ENCODE measurements at places on chromosomes 4 and X.

DNA sequence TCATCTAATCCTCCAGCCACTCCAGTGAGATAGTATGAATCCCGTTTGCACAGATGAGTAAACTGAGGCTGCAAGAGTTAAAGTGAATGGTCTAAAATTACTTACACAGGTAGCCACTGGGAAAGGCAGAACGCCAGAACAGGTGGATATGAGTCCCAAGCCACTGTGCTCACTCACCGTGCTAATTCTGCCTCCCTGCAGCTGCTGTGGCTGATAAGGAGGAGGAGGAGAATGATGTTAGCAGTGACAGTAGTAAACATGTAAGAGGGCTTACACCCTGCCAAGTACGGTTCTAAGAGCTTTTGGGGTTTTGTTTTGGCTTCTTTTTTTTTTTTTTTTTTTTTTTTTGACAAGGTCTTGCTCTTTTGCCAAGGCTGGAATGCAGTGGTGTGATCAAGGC is 90.5 kb upstream of the PRPS2 start:
- no peak for DNase-seq

DNA sequence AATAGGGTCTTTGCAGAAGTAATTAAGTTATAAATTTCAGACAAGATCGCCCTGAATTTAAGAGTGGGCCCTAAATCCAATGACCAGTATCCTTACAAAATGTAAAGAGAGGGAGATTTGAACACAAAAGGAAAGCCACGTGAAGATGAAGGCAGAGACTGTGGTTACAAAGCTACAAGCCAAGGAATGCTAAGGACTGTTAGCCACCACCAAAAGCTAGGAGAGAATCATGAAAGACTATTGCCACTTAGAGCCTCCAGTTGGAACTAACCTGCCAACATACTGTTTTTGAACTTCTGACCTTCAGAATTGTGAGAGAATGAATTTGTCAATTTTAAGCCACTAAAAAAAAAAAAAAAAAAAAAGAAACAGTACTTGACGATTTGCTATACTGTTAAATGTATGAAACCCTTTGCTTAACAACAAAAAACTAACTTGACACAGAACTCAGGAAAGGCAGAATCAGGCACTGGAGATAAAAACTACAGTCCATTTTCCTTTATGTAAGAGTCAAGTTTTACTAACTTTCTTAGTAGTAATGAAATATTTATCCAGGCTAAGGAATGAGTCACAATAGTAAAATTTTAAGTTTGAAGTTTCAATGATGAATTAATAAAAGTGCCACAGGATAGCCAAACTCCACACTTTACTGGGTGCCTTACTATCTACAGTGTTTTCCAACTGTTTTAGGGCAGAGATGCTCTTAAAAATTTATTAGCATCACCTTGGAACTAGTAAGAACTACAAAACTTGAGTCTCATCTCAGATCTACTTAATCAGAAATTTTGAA is 25.1 kb downstream of the DHX15 start:
- no peak for DNase-seq

DNA sequence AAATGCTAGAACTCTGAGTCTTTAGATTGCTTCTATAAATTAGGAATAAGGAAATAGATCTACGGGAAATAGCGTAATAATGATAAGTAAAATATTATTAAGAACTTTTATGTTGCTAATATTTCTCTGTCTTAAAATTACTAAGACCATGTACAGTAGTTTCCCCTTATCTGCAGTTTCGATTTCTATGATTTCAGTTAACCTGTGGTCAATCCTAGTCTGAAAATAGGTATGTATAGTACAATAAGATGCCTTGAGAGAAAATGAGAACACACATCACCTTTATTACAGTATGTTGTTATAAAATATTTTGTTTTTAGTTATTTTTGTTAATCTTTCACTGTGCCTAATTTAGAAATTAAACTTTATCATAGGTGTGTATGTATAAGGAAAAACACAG is 92.6 kb downstream of the CCSER1 start:
- DNase-seq, result no peak

DNA sequence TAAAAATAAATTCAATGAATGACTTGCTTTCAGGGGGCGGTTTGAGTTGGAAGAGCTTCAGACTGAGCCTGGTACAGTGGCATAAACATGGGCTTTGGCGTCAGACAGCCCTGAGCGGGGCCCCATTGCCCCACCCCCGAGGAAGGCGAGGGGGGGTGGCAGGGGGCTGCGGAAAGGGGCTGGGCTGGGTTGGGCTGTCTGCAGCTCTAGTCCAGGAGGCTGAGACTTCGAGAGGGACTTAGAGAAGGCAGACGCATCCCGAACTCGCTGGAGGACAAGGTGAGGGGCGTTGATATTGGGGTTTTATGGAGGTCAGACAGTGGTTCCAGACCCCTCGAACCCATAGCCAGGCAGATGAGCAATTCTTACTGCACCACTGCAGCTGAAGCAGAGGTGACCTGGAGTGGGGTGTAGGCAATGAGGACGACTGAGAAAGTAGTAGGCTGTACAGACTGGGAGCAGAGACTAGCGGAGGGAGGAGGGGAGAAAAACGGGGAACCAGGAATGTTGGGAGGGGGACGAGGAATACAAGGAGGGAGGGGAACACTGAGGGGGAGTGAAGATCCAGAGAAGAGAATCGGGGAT is at the start of gene MAGED2:
Gene MAGED2, plus strand, starts transcription at position 222 of the 585 bp plus-strand sequence. CDS start 1,587 bp downstream, outside the sequence.
- DNase-seq, result peak; percentile 53

Measured in ecto neural progenitor cell (in vitro differentiated cells).